ENCODE measurements at places on chromosomes 4 and X.

DNA sequence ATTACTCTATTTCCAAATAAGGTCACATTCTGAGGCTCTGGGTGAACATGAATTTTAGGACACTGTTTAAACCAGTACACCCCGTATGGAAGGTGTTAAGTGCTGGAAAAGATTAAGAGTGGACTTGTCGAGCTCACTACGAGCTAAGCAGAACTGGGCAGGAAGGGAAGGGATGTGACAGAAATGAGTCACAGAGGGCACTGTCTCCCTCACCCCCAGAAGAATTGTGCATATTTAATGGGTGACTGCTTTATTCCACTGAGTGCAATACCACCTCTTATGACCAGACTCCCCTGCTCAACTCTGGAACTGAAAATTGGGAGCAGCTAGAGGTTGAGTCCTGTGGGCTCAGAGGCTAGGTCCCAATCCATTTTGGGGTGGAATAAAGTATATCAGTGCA is 187.4 kb upstream of the RPS6KA3 start:
- no peak for DNase-seq

- DNase-seq = no peak
These were observed 22.0 kb downstream of the CCNQ start for GRCh38 chrX:153576961-153577360.

DNA sequence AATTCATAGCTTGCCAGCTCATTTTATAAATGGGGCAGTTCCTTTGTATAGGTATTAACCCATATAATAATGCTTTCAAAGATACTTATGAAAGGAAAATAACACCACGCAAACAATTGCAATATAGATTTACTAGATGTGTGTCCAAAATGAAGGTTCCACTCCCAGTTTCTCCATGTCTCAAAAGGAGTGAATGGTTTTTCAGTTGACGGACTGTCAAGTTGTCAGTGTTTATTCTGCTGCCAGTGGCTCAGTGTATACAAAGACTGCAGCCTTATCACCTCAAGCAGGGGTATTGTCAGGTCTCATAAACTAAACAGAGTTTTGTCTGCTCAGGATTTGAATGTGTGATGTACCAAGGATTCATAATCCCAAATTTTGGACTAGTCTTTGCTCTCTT is 585.3 kb upstream of the ATOH1 start:
- DNase-seq = no peak

GRCh38 chr4:17324386-17324830 is 187.5 kb downstream of the QDPR start:
- DNase-seq = peak; percentile 18

DNA sequence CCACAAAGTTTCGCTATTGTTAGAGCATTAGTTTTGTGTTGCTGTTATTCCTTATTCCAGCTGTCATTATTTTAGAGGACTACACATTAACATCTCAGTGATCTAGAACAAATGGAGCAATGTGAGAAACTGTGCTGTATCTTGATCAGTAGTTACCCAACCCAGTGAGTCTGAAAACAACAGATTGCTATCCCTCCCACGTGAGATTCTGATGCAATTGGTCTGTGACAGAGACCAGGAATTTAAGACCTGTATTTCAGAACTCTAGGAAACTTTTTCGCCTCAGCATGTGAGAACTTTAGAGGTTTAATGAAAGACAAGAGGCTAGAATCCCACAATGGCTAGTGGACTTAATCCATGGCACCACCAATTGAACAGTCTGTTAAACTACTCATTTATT is 35.7 kb upstream of the CDS1 start:
- DNase-seq = no peak

- DNase-seq = no peak
These were observed 341.4 kb downstream of the PACRGL start for GRCh38 chr4:21041708-21042107.

DNA sequence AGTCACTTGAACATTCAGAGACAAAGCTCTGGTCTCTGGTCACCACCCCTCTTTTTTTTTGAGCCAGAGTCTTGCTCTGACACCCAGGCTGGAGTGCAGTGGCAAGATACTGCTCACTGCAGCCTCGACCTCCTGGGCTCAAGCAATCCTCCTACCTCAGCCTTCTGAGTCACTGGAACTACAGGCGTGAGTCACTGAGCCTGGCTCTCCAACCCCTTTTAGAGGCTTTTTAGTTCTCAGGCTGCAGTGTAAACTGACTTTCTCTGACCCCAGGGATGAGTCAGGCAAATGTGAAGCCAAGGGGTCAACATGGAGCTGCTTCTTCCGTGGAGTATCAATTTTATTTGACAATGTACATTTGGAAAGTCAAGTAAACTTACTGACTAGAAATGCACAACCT is 229.2 kb downstream of the PTTG2 start:
- DNase-seq = no peak
